ENCODE measurements at places on chromosomes 2 and 18. TPM values are rescaled to one million over a fixed set of nuclear protein-coding genes. Genes with fewer than 3 reads are reported as not detected.

DNA sequence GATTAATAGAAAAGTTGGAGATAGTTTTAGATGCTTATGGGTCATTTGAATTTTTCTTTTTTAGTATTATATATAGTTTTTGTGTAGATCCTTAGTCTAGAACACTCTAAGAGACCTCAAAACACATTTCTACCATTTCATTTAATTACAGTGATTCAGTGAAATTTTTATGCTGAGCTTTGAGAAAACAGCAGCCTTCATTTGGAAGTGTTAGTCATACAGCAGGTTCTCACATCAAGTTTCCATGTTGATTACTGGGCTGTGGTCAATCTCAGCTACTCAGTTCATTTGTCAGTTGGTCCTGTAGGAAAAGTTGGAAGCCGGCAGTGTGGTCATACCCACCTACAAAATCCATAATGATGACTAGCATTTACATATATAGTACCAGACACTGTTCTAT is 37.9 kb downstream of the MAP3K19 start:
- DNase-seq = no peak

- no peak for DNase-seq
Observed at GRCh38 chr2:223901854-223902253, 43.3 kb downstream of the WDFY1 start.

DNA sequence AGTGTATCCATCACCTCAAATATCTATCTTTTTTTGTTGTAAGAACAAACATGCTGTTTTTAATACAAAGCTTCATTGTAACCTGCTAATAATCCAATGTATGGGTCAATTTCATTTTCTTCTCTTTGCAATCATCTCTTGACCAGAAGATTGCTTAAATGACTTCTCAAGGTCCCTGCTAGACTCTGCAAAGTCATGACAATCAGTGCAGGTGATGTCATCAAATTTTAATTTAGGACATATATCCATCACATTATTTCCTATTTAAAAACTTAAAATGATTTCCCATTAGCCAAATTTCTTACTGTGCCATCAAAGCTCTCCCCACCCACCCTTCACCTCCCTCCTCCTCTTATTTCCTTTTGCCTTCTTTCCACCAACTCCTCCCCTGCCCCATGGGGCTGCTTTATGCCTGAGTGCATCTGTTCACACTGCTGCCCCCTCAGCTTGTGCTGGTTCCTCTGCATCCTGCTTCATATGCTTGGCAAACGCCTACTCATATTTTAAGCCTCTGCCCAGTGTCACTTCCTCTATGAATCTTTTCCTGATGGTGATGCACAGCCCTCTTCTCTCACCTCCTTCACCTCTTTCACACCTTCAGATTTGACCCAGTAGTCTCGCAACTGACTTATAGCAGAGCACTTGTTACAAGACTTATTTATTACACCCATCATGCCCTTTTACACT is 20.3 kb downstream of the PLEK start:
- no peak for DNase-seq

GRCh38 chr2:66447677-66448076 is 12.8 kb downstream of the MEIS1 start:
- peak; percentile 56 for DNase-seq

GRCh38 chr2:144364944-144365738 is 154.8 kb downstream of the ZEB2 start:
- DNase-seq = no peak

GRCh38 chr2:14401873-14402272 is 230.6 kb upstream of the LRATD1 start:
- no peak for DNase-seq

GRCh38 chr2:144253743-144254142 is 266.2 kb downstream of the ZEB2 start:
- no peak for DNase-seq

- DNase-seq = no peak
Observed at GRCh38 chr2:137232076-137232475, 466.7 kb downstream of the THSD7B start.

GRCh38 chr18:9947248-9947647 is 33.4 kb downstream of the VAPA start:
- DNase-seq = no peak

DNA sequence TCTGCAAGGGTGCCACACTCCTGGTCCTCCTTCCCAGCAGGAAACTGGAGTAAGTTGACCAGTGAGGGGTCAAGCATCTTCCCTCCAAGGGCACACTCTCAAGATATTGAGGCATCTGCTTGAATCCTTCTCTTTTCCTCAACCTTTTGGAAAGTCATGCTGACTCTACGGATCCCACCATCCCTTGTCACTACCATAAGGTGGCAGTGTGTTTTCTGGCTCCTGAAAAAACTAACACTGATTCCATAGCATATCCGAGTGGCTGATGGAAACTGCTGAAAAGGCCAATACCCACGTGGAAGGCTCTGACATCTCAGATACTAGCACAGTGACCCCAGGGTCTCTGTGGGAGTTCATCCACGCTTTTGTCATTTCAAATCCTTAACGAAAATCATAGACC is 37.1 kb downstream of the GPR45 start:
- no peak for DNase-seq

- DNase-seq = no peak
Observed at GRCh38 chr2:6067806-6068205, 375.6 kb downstream of the SOX11 start.

GRCh38 chr2:18399601-18400000 is 160.9 kb downstream of the RDH14 start:
- peak; percentile 52 for DNase-seq

DNA sequence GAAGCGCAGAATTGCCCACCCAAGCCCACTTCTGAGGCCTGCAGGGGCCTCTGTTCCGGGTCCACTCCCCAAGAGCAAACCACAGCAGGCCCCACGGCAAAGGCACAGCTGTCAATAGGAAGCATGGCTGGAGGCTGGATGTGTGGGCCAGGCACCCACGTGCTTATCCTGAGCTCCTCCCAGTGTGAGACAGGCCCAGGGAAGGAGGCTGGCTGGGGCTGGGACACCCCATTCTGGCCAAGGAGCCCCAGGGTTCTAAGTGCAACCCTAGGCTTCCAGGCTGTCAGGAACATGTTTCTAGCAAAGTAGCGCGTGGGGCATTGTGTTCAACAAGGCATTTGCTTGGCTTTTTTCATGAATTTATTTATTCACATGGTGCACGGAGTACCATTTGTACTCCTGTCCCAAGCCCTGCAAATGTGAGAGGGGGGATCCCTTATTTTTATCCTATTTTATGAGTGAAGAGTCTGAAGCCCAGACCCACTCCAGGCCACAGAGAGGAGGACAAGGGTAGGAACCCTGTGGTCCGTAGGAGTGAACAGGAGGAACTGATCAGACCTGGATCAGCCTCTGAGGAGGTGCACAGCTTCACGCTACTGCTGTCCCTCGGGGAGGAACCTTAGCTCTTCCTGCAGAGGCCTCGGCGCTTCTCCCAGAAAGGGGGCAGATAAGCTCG is 6.1 kb upstream of the RAB17 start:
- DNase-seq = no peak

DNA sequence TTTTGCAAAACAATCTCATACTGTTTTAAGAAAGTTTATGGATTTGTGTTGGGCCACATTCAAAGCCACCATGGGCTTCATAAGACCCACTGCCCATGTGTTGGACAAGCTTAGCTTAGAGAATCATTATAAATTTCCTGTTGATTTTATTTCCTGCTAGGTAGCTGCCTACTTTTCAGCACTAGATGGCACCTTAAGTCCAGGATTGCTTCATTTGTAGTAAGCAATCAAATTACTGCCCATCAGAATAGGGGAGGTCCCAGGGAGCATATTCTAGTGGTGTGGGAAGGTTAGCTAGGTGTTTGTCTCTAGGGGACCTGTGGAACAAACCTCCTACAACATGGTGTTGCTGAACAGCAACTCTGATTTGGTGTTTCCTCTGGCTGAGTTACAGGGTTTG is 11.0 kb upstream of the DCDC2C start:
- DNase-seq = no peak

The PKDCC gene
- total RNA-seq = 63.9 TPM

The RFX8 gene
- total RNA-seq = 2.6 TPM

The B3GNT7 gene
- 0.17 TPM for total RNA-seq

The CRYGC gene
- not detected for total RNA-seq

Data from fibroblast of lung (primary cell).